Esophagus muscularis mucosa (tissue), 4 donors: ENCODE measurements at places on chromosomes 7 and 10. TPM values are rescaled to one million over a fixed set of nuclear protein-coding genes. Genes with fewer than 3 reads are reported as not detected.

DNA sequence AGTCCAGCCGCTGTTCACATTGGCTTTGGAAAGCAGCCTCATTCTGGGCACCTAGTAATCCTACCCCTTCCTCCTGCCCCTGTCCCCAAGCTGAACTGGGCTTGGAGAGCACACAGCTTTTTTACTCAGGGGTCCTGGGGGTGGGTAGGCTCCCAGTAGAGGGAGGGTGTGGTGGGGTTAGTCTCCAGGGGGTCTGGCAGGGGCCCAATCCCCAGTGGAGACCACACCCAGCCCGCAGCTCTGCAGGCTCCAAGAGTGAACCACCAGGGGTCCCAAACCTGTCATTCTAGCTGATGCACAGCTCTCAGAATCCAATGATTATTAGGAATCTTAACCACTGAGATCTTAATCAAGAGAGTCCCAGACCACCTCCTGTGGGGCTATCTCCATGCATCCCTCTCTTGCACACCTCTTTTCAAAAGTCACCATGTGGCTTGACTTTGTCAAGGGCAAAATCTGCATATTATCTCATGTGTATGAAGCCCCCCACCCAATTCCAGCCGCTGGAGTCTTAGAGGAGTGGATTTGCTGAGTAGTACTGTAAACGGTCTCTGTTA is 2.7 kb downstream of the HOXA11 start:
- DNase-seq, result no peak

GRCh38 chr10:104218751-104219150 is 13.4 kb downstream of the CFAP43 start:
- DNase-seq, result no peak

DNA sequence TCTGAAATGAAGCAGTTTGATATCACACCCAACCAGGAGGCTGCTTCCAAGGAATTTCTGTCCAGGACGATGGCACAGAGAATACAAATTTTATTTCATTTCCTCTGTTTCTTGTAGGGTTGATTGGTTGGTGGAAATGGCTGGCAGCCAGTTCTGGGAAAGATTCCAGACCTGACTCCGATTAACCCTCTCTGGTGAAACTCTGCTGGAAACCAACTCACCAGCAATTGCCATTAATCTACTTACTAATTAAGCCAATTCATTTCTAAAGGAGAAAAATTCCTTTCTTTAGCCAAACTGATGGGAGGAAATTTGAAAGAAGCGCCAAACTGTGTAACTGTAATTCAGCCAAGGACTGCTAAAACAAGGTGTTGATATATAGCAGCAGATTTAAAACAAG is 10.7 kb downstream of the PTF1A start:
- DNase-seq, result no peak

DNA sequence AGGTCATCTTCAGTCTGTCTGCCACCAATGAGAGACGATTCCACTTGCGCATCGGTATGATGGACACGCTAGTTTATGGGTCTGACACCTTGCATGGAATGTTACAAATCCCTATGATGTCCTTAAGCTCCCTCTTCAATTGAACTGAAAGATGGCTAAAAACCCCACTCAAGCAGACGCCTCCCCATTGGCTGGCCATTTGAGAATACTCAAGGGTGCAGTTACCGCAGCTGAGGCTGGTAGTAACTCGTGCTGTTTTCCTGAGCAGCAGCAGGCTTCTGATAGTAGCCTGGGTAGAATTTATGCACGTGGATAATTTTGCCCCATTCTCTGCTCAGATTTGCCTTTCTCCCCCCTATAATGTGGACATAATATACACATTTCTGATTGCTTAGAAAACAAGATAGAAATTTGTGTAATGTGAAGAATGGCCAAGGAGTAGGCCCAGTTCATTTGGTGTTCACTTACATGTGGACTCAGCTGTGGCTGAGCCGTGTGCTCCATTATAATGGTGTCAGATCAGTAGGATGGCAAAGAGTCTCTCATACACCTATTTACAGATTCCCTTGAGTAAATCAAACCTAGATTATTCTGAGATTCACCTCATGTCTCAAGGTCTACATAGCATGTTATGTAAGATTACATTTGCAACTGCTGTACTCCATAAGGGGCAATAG is 142.8 kb downstream of the HIBADH start:
- DNase-seq, result no peak

GRCh38 chr7:81140775-81141174 is 221.9 kb upstream of the SEMA3C start:
- no peak for DNase-seq

DNA sequence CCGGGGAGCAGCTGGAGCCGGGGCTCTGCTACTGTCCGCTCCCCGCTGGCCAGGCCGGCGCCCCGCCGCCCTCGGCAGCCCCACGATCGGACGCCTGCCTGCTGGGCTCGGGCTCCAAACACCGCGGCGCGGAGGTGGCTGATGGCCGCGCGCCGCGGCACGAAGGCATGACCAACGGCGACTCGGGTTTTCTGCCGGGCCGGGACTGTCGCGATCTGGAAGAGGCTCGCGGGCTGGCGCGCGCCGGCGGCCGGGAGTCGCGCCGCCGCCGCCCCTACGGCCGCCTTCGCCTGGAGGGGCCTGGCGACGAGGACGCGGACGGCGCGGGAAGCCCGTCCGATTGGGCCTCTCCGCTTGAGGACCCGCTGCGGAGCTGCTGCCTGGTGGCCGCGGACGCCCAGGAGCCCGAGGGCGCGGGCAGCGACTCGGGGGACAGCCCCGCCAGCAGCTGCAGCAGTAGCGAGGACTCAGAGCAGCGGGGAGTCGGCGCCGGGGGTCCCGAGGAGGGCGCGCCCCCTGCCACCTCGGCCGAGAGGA is 570 bp downstream of the TBC1D12 start:
- no peak for DNase-seq

DNA sequence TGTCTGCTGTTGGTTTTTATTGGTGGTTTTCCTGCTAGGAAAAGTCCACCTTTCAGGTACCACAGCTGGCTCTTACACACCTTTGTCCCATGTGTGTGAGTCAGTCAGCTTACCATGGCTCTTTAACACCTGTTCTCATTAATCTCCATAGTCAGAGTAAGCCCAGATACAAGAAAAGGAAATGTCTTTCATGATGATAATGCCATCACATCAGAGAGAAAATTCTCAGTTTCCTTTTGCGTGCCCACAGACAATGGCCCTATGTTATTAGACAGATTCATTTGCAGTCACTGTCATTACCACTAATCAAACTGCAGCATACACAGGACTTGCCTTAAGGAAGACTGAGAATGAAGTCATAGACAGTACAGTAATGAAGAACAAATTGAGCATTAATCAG is 1583.6 kb upstream of the LRRTM3 start:
- no peak for DNase-seq

- no peak for DNase-seq
Observed at GRCh38 chr10:27482984-27483956, 20.8 kb upstream of the RAB18 start.

- no peak for DNase-seq
Observed at GRCh38 chr7:98254951-98255610, 3.0 kb upstream of the TECPR1 start.

DNA sequence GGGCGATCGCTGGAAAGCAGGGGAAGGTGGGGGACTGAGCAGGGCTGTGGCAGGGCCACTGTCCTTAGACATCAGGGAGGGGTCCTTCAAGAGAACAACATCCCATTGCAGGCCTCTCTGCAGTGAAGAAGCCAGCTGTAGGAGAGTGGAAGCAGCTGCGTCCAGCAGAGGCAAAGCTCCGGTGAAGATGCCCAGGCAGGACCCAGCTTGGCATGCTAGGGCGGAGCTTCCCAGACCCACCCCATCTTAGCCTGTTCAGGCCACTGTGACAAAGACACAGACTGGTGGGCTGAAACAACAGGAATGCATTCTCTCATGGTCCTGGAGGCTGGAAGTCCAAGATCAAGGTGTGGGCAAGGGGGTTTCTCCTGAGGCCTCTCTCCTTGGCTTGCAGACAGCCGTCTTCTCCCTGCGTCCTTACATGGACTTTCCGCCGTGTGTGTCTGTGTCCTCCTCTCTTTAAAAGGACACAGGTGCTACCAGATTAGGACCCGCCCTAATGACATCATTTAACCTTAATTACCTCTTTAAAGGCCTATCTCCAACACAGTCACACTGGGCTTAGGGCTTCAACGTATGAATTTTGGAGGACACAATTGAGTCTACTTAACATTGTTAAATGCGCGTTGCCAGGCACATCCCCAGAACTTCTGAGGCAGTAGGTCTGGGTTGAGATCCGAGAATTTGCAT is 178.1 kb upstream of the GRB10 start:
- DNase-seq, result peak; percentile 84

DNA sequence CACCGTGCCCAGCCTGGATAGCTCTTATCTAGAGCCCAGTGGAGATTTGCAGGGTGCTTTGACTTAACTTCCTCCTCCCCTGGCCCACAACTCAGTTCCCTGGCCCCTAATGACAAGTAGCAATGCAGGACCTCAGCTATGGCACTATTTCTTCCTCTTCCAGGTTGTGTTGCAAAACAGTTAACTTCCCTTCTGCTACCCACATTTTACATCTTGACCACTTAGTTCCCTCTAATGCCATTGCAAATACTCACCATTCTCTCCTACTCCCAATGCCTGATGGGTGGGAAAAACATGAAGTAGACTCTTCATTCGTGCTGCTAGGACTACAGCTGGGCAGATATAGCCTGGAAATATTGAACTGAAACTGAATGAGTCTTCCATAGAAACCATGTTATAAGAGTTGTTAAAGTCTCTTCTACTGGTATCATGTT is 39.1 kb upstream of the FGL2 start:
- peak; percentile 68 for DNase-seq

GRCh38 chr10:119496273-119496672 is 46.2 kb downstream of the RGS10 start:
- no peak for DNase-seq

DNA sequence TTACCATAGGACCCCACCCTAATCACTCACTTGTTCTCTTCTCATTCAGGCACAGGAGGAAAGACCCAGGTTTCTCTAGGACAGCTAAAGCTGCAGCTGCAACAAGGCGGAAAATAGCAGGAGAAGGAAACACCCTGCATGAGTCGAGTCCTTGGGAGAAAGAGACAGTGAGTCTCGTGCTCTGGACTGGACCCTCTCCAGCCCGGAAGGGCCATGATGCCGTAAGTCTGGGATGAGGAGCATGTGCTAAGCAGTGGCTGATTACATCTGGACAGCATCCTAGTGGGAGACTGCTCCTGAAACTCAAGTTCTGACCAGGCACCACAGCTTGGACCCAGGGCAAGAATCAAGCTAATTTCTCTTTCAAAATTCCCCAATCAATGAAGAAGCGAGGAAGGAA is 39.4 kb downstream of the FBXW4 start:
- DNase-seq, result no peak

GRCh38 chr10:69897432-69897831 is 95.7 kb downstream of the COL13A1 start:
- DNase-seq, result no peak

DNA sequence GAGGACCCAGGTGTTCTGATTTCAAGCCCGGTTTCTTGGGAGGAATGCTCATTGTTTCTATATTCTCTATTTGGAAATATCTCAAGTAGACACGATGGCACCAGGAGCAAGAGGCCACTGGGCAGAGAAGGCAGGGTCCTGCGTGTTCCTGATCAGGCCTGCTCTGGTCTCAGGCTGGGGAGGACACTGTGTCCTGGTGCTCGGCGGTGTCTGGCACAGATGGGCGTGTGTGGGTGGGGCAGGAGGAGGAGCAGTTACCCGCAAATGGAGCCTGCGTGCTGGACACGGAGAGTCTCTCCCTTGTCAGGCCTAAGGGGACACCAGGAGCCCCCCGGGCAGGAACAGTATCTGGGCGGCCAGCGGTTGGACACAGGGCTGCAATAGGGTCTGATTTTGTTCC is 25.9 kb upstream of the GOLGA7B start:
- DNase-seq, result no peak

DNA sequence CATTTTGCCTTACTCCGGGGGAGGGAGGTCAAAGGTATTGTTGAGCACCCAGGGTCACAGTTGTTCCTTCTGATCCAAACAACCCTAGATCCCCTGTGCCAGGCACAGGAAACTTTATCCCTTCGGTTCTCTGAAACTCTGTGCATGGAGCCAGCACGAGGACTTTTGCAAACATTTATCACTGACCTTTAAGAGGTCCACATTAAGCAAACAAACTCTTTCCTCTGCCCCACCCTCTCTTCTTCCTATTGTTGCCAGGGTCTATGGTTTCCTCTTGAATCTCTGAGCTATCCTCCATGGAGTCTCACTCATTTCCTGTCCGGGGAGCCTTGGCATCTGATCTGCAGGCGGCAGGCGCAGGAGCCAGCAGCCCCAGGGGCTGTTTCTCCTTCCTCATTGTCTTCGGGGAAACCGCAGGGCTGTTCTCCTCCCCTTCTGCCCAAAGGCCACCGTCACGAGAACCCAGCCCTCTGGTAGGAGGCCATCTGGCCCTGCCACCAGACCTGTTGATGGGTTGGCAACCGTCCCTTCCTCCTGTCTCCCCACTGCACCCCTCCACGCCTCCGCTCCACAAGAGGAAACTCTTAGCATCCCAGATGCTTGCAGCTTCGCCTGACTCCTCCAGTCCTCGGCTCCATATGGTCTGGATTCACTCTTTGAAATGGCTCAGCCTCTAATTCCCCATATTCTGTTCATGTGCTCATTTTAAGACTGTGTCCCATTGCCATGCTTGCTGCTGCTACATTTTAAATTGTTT is 327.3 kb upstream of the NRP1 start:
- peak; percentile 93 for DNase-seq

EBF3 gene
- 7.3 TPM for total RNA-seq

SPDYE2 gene
- not detected for total RNA-seq

HUS1 gene
- total RNA-seq, result 15.3 TPM

GPNMB gene
- total RNA-seq, result 75.2 TPM

RADIL gene
- total RNA-seq, result 6.5 TPM

ZNF775 gene
- total RNA-seq, result 6.6 TPM

STK31 gene
- total RNA-seq, result under 0.01 TPM

VAX1 gene
- total RNA-seq, result not detected

NUDT1 gene
- total RNA-seq, result 18.7 TPM

PLA2G12B gene
- not detected for total RNA-seq
